ENCODE measurements at places on chromosomes 3 and 15.

DNA sequence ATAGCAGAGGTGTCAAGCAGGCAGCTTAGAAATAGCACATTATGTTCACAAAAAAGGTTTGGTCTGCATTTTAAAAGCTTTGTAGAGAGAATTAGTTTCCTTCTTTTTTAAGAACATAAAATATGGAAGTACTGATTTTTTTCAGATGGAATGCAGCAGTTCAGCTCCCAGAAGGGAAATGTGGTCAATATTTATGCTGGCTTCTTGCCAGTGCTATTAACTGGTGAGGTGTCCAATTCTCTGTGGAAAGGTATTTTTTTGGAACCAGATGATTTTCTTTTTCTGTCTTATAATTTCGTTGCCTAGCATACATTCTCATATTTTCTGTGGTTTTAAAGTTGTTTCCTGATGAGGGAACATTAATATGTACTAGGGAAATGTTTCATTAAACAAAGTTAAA lies 211.4 kb upstream of the ZNF385D start:
- no peak for DNase-seq

- DNase-seq = no peak
Measured at GRCh38 chr3:101868534-101869464, 19.5 kb downstream of the NFKBIZ start.

- DNase-seq = no peak
Measured at GRCh38 chr3:124163689-124164088, 171.8 kb upstream of the ROPN1 start.

DNA sequence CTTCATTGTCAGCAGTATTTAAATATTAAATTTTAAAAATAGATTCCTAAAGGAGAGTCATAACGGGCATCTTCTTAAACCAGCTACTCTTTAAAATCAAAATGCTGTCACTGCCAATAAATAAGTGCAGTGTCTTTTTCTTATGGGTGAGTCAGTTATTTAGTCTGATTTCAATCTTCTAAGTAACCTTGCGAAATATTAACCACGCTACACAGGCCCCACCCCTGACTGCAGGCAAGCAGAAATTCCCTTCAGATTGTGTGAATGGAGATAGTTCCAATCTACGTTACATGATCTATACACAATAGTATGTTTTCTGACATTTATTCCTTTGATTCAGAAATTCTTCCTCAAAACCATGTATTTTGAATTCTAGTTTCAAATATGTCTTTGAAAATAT lies 141.5 kb downstream of the GADL1 start:
- no peak for DNase-seq

DNA sequence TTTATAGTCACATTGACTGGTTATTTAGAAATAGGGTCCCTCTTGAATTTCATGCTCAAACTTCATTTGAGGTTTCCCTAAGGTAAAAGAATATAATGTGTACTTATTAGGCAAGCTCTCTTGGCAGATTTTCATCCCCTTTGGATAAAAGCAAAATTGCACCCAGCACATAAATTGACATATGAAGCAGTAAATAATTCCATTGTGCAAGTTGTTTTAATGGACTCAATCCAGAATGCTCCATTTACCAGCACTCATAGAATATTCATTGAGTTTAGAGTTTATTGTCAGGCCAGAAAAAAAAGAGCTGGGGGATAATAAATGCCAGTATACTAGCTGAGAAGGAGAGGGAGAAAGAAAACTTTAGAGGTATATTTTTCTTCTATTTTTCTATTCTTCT lies 136.8 kb downstream of the TPRG1 start:
- no peak for DNase-seq

DNA sequence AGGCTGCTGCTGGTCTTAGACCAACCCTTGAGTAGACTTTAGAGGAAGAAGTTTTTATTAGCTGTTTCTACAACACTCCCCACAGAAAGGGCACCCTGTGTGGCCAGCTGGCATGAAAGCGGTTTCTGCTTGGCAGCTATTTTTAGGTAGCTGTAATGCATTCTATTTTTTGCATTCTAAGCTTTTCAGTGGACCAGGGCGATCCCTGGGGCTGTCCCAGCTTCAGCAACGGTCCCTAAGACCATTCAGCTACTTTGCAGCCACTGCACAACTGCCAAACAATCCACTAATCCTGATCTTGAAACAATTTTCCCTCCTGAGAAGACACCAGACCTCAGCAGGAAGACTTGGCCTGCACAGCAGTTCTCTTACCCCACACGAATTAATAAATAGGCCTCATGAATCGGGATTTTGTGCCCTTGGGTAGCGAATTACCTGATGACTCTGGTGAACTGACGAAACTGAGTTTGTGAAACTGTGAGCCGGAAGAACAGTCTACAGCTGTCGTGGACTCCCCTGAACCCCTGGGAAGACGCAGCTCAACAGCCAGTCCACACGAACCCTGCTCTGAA lies 14.6 kb upstream of the TFRC start:
- no peak for DNase-seq

DNA sequence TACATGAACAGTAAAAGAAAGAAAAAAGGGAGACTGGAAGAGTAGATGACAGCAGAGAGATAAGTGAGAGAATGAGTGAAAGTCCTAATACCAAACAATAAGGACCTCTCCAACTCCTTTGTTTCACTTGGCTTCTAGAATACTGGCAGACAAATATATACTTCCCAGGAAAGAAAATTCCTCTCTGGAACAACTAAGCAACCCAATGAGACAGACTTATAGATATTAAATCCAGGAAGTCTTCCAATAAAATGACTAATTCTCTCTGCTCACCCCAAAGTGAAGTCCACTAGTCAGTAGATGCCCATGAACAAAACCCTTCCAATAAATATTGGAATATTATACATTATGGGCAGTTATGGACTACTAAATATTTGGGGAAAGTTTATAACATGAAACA lies 114.2 kb downstream of the NEDD4 start:
- DNase-seq = no peak

- no peak for DNase-seq
Measured at GRCh38 chr3:142180761-142181362, 31.5 kb upstream of the TFDP2 start.

DNA sequence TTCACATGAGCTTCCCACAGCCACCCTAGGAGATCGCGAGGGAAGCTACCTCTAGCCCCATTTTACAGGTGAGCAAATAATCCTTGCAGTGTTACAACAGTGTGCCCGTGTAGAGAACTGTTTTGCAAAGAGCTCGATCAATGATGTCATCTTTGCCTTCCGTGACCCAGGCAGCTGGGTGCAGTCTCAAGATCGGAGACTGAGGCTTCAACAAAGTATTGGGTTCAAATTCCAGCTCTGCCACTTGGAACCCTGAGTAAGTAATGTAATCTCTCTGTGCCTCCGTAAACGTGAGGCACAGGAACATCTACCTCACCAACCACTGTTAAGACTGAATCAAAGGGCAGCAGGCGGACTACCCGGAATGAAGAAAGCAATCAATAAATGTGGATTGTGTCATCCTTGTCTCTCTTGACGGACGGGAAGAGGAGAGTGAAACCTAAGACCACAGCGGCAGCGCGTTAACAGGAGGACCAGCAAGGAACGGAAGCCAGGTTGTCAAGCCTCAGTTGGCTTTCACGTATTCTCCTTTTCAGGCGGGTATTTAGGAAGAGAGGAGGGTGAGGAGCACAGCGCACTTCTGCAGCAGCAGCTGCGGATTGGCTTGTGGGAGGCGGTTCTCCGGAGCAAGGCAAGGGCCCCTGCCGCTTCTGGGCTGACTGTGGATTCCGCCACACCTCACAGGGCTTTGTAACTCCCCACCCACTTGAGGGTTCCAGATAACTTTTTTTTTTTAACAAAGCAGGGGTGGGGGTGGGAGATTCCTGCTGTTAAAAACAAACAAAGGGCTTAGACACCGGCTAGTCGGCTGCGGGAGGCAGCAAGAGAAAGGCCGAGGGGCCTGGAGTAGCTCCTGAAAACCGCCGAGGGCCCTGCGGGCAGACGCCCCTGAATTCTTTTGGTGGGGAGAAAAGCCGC lies 1.5 kb upstream of the SMAD3 start:
- DNase-seq = no peak

DNA sequence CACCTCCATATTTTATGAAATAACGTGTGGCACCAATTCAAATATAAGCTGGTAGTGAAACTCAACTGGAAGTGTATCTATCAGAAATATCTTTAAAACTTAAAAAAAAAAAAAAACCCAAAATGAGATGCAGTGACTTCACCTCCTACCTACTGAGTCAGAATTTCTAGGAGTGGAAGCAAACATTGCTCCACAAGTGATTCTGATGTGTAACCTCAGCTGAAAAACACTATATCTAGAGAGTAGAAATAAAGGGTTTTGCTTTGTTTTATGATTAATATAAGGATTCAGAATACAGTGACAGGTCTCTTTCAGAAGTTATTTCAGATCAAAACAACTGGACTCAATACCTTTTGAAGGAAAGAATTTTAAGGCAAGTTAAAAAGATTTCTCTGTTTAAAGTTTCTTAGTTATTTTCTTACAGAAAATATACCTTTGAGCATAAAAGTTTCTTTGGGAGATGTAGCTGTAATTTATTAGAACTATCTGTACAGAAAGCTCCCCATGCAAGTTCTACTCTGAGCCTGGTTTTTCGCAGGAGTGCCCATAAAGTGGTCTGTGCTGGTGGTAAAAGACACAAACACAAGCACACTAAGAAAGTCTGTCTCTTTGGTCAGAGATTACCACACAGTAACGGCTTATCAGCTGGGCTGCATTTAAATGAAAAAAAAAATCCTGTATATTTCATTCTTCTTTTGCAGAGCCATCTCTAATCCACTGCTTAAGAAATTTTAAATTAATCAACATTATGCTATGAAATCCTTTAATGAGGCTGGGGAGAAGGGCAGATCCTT lies 59.9 kb upstream of the PPIB start:
- no peak for DNase-seq

- no peak for DNase-seq
Measured at GRCh38 chr15:43826029-43826507, 734 bp upstream of the WDR76 start.

DNA sequence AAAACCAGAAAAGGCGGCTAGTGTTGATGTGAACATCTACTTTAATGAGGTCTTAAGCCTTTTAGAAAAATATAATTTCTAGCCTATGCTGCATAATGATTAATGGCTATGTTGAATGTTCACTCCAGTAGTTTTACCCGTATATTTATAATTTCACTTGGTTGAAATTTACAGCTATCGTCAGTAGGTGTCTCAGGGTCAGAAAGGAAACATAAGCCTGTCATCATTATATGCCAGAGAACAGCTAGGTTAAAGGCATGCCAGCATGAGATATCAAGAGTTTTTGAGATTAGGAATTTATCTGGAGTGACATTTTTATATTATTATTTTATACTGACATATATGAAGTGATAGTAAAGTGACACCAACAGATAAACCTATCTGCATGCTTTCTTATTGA lies 904.1 kb downstream of the OTOL1 start:
- no peak for DNase-seq

DNA sequence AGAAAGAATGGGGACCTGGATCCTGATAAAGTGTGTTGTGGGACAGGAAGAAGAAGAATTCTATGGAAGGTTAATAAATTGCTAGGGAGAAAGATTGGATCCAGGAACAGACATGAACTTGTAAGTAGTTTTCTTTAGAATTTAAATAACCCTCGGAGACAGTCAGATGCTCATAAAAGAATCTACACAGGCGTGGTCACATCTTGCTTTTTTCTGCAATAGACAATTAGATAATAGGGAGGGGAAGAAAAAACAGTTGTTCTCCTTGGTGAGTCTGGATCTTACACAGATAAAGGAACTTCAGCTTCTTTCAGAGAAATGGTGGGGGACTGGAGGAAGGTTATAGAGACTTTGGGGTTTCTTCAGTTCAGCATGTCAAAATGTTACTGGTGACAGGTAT lies 232.6 kb downstream of the ALCAM start:
- DNase-seq = no peak

GRCh38 chr3:69305011-69305410 lies 80.9 kb downstream of the FRMD4B start:
- no peak for DNase-seq

GRCh38 chr3:89533275-89533674 lies 425.9 kb downstream of the EPHA3 start:
- no peak for DNase-seq

GRCh38 chr3:23804441-23805209 lies 1.1 kb upstream of the UBE2E1 start:
- DNase-seq = no peak

GRCh38 chr15:36172955-36173354 lies 406.5 kb upstream of the CDIN1 start:
- no peak for DNase-seq

GRCh38 chr3:128369121-128369703 lies 97.5 kb downstream of the DNAJB8 start:
- no peak for DNase-seq

DNA sequence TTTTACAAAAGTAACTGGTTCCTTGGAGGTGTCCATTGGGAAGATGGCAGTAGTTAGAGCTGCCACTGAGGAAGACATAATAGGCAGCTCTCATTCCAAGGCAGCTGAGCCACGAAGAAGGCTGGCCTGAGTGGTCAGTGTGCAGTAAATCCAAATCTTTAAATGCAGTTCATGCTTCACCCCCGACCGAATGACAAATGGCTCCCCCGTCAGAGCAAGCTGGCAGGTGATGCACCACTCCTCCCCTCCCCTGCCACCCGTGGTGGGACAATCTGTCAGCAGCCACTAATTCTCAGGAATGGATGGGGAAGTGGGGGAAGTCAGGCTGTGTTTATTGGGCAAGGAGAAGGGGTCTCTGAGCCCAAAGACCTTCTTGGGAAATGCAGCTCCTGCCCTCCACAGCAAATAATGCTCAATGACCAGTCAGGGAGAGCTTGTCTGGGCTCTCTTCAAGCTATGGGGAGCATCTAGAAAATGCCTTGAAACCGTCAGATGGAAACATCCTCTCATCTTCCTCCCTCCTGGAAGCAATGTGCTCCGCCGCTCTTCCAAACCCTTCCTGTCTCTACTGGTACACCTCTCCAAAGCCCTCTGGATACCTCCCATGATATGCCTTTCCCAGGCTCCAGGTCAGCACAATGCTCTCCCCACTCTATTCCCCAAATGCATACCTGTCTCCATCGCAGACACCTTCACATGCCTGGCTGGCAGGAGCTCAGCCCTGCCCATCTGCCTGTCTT lies 65.4 kb downstream of the LIPC start:
- DNase-seq = no peak

DNA sequence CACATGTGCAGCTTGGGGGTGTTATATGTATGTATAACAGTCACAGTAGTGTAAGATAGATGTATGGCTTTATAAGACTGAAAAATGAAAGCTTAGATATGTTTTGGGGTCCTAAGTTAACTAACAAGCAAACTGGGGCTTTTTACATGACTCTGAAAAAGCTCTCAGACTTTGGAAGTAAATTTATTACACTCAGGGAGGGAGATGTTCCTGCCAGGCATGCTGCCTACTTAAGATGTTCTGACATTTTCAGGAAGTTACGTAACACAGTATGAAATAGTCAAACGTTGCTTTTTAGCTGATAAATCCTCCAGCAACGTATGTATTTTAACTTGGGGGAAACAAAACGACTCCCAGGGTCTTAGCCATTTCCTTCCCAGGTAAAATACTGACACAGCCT lies 1.7 kb upstream of the IFT57 start:
- no peak for DNase-seq

DNA sequence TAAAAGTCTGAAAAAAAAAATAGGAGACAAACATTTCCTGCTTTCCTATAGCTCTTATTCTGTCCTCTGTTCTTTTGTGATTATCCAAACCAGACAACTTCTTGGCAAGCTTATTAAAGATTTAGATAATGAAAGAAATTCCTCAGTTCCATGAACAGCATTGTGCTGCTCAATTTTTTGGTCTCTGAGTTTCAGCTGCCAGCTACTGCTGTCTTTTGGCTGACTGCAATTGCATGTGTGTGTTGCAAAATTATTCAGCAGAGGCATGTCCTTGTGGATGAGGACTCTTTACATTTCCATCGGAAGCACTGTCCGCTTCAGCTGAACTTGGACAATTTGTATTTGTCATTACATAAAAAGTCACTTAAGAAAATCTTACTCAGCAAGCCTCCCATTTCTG lies 397.3 kb upstream of the RASGRP1 start:
- DNase-seq = no peak

Data from anterior cingulate cortex (tissue), 58 donors.